Thoracic aorta (tissue), 2 donors: ENCODE measurements at places on chromosomes 7 and 10. TPM values are rescaled to one million over a fixed set of nuclear protein-coding genes. Genes with fewer than 3 reads are reported as not detected.

TMEM140 gene
- total RNA-seq = 20.6 TPM

C10orf105 gene
- not detected for total RNA-seq

WDR86 gene
- 8.5 TPM for total RNA-seq

DGKI gene
- 10.3 TPM for total RNA-seq

GIMAP7 gene
- 12.6 TPM for total RNA-seq

C10orf67 gene
- not detected for total RNA-seq

FKBP6 gene
- not detected for total RNA-seq

CLEC2L gene
- not detected for total RNA-seq

TMEM178B gene
- total RNA-seq = 0.95 TPM

LLCFC1 gene
- not detected for total RNA-seq

DNA sequence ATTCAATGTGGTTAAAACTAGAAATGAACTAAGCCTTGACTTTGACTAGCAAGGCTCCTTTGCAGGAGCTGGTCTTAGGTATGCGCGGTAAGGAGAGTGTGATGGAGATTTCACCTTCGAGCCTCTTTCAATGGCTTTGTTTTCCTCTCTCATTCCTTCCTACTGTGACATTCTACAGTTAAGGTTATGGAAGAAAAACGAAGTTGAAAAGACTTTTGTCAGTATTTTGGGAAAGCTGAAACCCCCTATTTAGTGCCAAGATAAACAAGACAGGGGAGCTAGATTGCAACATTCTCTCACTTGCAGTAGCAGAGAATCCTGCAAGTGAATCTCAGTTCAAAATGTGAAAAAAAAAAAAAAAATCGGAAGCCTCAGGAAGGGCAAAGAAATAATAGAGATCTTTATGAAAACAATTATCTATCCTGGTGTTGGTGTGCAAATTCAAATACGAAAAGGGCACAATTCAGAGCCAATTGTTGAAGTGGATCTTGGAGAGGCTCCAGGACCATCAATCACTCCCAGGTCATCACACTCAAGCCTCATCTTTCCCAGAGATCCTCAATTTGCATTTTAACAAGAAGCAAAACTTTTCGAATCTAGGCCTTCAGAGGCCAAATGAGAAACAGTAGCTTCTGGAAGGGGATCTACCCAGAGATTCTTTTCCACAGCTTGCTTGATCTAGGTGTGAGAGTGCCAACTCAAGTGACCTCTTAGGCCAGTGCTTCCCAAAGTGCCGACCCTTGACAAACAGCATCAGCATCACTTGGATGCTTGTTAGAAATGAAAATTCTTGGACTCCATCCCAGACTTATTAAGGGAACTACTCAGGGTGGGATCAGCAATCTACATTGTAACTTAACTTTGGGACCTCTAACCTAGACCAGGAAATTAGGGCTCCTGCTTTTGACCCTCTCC lies 163.8 kb downstream of the INHBA start:
- no peaks in the 10 kb centered on the region for H3K27me3 ChIP-seq
- DNase-seq = no peak
- H3K27ac ChIP-seq = no peak overlapping the region
- no peak overlapping the region for H3K4me3 ChIP-seq
- no peaks in the 10 kb centered on the region for H3K36me3 ChIP-seq

DNA sequence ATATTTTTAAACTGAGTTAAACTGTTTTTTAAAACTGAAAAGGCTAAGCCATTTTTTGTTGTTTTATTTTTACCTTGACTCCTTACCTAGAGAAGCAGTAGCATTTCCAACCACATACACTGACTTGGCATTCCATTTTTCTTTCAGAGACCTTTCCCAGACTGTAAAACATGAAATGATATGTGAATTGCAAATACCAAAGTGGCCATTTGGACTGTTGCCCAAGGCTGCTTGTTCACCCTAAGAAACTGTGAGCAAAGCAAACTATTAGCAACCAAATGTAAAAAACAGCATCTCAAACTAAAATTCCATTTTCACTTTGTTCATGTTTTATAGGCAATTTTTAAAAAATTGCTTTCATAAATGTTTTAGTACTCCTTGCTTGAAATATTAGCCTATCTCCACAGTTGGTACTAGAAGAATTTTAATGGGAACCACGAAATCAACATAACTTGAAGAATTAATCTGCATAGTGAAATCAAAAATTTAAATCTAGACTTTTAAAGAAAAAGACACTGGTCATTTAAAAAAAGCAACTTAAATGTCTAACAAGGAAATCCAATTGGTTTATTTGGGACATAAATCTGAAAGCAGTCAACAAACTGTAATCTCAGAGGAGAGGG lies 10.8 kb downstream of the UROS start:
- peaks cover 34% of the 10 kb centered on the region for H3K36me3 ChIP-seq
- H3K4me1 ChIP-seq = no peaks in the 10 kb centered on the region
- no peak overlapping the region for H3K27ac ChIP-seq
- H3K4me3 ChIP-seq = no peak overlapping the region

DNA sequence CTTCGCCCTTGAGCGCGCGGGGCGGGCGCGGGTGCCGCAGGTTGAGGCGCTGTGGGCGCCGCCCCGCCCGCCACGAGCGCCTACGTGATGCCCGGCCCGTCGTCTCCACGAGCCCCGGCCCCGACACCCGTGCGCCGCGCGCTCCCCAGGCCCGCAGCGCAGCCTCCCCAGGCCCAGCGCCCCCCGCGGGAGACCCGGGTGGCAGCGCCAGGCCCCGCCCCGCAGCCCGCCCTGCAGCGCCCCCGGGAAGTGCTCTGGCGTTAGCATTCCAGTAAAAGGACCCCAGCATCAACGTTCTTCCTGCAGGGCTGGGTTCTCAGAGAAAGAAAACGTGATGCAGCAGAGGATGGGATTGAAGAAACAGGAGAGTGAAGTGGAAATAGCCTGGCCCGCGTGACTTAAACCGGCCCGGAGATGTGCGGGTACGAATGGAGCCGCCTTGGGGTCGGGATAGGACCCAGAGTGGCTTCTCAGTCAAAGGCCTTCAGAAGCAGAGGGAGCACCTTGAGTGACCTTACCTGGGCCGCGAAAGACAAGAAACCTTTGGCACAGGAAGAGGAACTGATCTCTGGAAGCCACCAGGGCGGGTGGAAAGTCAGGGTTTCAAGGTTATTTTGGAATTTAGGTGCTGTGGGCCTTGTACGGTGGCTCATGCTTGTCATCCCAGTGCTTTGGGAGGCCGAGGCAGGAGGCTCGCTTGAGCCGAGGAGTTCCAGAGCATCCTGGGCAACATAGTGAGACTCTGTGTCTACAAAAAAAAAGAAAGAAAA lies 1.8 kb downstream of the PFKP start:
- H3K4me3 ChIP-seq = peak overlapping the region; percentile 99
- DNase-seq = no peak
- peaks cover 13% of the 10 kb centered on the region for H3K4me1 ChIP-seq
- H3K36me3 ChIP-seq = no peaks in the 10 kb centered on the region
- no peaks in the 10 kb centered on the region for H3K27me3 ChIP-seq

DNA sequence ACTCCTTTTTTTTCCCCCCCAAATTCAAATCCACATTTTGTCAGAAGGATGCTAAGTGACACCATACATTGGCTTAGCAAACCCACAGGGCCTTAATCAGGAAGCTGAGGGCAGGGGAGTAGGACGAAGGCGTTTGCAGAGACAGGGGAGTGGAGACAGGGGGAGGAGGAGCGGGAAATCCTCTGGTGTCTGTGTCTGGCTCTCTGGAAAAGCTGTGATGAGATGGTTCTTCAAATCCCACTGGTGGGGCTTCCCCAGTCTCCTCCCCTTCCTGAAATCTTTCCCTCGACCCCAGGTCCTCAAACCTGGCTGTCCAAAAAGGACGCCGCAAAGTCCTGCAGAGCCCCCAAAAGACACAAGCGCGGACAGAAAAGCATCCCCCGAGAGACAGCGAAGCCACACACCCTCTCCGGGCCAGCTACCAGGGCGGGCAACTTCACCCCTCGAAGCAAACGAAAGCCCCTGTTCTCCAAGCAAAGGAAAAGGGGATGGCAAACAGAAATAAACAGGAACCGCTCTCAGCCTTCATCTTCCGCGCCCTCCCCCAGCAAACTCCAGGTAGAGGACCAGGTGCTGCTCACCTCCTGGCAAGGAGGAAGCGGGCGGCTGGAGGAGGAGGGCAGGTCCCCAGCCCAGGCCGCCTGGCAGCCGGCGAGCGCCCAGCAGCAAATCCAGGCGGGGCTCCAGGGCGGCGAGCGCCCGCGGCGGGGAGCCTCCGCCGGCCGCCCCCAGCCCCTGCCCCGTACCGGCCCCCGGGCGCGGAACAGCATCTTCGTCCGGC lies 520 bp downstream of the ELAPOR2 start:
- peak overlapping the region; percentile 89 for H3K4me3 ChIP-seq
- no peak for DNase-seq

GRCh38 chr7:99121496-99122021 lies 22.3 kb downstream of the SMURF1 start:
- H3K4me3 ChIP-seq = peak overlapping the region; percentile 52
- peaks cover 80% of the 10 kb centered on the region for H3K4me1 ChIP-seq
- H3K27me3 ChIP-seq = no peaks in the 10 kb centered on the region
- H3K27ac ChIP-seq = peak overlapping the region; percentile 83

DNA sequence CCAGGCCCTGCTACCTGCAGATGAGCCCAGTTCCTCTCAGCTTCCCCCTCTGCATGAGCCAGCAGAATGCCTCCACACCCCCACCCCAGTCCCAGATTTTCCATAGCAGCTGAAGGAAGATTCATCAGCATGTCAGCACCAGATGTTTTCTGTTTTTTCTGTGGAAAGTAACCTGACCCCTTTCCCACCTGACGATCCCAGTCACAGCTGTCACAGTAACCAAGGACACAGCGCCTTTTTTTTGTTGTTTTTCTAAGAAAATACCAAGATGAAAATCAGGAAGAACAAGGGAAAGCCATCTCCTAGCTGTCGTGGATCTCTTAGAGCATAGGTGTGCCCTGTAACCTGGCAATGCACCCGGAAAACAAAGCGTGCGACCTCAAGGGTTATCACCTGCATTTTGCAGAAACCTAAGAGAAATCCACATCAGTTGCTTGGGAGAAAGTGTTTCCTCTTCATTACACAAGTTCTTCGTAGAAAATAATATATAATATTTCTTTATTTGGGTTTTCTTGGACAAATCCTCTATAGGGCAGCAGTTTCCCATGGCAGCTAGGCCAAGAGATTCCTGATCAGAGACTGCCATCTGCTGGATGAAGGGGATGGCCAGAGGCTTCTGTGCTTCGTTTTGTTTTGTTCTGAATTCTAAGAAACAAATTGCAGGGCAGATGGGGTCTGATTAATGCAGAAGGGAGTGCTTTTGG lies 401.9 kb downstream of the TNS3 start:
- no peak for DNase-seq
- H3K27me3 ChIP-seq = no peaks in the 10 kb centered on the region
- no peak overlapping the region for H3K27ac ChIP-seq
- H3K4me1 ChIP-seq = peaks cover 46% of the 10 kb centered on the region
- no peak overlapping the region for H3K4me3 ChIP-seq

DNA sequence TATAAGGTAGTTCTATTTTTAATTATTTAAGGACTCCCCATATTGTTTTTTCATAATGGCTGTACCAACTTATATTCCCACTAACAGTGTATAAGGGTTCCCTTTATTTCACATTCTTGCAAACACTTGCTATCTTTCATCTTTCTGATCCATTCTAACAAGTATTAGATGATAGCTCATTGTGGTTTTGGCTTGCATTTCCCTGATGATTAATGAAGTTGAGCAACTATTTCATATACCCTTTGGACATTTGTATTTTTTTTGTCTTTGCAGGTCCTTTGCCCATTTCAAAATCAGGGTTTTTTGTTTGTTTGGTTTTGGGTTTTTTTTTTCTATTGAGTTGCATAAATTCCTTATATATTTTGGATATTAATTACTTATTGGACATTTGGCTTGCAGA lies 107.2 kb downstream of the EPC1 start:
- H3K27ac ChIP-seq = no peak overlapping the region
- no peak overlapping the region for H3K4me3 ChIP-seq
- DNase-seq = no peak
- no peaks in the 10 kb centered on the region for H3K36me3 ChIP-seq

DNA sequence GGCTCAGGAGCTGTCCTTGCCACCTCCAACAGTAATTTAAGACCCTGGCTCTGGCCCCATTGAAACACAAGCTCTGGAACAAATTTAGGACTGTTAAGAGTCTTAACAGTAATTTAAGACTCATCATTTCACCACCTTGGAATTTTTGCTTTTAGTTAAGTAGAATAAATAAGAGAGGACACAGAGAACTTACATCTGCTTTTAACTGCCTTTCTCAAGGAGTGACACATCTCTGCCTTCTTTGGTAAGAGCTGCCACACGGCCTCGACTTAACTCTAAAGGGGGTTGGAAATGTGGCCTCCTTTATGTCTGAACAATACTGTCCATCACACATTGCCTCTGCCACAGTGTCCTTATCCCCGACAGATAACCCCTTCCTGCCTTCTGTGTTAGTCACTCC lies 77.9 kb downstream of the HERPUD2 start:
- DNase-seq = no peak
- no peak overlapping the region for H3K27ac ChIP-seq
- H3K36me3 ChIP-seq = no peaks in the 10 kb centered on the region
- H3K4me3 ChIP-seq = no peak overlapping the region
- H3K4me1 ChIP-seq = no peaks in the 10 kb centered on the region
